ENCODE measurements at places on chromosomes 5 and 9.

DNA sequence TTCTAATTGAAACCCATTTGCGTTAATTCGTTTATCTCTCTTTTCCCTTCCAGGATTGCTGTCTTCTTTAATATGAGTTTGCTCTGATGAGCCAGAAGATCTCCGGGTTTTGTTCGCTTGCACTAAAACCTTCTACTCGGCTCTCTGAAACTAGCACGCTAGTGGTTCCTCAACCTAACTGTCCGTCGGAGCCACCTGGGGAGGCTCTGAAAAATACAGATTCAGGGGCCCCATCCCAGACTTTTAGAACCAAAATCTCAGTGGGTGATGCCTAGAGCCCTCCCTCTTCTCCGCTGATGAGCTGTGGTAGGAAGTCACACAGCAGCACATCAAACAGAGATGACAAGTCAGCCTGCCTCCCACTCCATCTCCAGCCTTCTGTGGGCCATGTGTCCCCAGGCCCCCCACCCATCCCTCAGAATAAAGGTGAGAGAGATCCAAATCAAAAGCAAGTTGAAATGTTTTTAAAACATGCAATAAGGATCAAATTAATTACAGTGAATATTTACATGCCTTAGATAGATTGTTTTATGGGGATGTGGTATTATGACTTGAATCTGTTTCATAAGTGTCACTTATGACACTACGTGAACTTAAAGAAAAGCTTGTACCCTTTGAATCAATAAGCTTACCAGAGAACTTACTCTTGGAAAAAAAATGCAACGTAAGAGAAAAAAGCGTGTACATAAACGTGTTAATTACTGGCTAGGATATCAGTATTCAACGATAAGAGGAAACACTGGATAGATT lies 16.4 kb downstream of the FCN2 start:
- no peak for DNase-seq

DNA sequence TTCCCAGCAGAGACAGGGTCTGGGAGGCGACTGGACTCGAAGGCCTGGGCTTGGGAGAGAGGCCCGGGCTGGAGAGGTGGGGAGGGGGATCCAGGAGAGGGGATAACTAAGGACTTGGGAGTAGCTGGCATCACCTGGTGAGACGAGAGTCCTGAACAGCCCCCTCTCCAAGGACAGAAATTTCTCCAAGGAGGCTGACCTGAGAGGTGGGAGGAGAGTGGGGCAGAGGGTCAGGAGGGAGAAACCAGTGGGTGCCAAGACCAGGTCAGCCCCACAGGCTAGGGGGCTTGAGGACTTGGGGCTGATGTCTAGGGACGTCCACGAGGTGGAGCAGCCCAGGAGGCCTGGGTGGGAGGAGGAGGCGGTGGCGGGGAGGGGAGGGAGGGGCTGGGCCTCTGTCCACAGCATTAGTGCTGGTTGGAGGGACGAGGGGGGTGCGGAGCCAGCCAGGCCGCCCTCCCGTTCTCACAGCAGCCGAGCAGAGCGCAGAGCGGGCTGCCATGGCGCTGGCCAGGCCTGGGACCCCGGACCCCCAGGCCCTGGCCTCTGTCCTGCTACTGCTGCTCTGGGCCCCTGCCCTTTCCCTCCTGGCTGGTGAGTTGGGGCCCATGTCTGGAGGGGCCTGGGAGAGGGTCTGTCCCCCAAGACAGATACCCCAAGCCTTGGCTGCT lies at the start of gene CRB2:
CRB2 (plus strand) TSS at position 437 of the 671 bp plus-strand sequence; CDS start at position 501, 64 bp downstream.
- DNase-seq: no peak

- DNase-seq: no peak
Measured at GRCh38 chr9:137784641-137785513, 92.7 kb upstream of the CACNA1B start.

DNA sequence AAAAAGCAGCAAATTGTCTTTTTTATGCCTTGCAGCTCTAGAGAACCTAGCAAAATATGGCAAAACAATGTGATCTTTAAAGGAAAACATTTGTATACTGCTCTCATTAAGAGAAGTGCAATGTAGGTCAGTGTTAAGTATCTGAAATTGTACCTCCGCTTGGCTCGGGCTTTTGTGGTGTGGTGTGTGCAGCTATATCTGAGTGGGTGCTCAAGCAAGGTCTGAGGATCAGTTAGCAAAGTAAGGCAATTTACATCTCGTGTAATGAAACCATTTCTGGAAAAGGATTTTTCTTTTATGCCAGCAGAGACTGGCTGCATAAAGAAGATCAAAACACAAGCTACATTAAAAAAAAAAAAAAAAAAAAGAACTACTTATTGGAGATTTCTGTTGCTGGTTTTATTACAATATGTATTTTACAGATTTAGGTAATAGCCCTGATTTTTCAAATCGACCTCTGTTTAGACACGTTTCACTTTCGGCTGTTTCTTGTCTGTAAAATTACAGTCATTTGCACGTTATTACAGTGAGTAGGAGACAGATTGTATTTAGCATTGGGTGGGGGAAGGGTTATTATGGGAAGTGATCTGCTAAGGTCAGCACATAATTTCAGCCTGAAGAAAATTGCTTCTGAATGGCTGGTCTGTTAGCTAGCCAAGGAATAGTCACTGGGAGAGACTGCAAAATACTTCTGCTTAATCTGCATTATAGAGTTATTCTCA lies 7.9 kb upstream of the ZNF608 start:
- no peak for DNase-seq

DNA sequence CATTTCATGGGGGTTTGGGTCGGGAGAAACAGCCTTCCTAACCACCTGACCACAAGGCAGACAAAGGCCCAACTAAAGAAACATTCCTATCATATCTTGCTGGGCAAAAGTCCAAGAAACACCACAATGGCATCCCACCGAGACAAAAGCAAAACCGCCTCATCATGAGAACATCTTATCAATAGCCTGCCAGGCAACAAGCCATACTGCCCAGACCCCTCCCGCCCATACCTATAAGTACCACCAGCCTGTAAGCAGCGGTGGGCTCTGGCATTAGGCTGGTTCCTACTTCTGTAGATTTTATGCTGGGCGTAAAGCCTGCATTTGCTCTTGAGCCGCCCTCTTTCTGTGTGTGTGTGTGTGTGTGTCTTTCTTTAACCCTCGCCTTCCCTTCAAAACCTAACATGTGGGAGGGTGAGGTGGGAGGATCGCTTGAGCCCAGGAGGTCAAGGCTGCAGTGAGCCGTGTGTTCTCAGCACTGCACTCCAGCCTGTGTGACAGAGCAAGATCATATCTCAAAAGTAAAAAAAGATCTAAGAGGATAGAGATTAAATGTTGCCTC lies 56.9 kb downstream of the PDE6A start:
- DNase-seq: no peak

DNA sequence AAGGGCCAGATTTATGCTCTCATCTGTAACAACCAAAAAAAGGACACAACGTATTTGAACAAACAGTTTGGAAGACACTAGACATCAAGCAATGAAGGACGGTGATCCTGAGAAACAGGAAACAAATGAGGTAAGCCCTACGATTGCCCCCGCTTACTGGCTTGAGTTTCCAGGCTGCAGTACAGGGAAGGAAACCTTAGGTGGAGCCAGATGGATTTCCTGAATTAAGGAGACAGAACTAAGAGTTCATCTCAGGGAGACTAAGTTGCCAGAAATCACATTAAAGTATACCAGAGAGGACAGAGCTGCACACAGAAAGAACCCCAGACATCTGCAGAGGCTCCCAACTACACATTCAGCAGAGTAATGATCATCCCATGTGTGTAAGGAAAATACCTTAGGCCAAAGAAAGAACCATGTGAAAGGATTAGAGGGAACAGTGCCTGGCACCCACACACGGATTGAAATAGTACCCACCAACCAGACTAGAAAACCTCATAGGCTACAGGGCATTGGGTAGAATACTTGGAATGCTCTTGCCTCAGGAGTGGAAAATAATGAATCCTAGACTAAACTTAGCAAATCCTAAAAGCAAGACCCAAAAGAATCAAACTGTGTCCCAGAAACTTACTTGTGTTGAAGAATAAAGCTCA lies 99.3 kb upstream of the NIPBL start:
- DNase-seq: no peak

- DNase-seq: no peak
Measured at GRCh38 chr5:164013077-164013670, 507.8 kb downstream of the MAT2B start.

DNA sequence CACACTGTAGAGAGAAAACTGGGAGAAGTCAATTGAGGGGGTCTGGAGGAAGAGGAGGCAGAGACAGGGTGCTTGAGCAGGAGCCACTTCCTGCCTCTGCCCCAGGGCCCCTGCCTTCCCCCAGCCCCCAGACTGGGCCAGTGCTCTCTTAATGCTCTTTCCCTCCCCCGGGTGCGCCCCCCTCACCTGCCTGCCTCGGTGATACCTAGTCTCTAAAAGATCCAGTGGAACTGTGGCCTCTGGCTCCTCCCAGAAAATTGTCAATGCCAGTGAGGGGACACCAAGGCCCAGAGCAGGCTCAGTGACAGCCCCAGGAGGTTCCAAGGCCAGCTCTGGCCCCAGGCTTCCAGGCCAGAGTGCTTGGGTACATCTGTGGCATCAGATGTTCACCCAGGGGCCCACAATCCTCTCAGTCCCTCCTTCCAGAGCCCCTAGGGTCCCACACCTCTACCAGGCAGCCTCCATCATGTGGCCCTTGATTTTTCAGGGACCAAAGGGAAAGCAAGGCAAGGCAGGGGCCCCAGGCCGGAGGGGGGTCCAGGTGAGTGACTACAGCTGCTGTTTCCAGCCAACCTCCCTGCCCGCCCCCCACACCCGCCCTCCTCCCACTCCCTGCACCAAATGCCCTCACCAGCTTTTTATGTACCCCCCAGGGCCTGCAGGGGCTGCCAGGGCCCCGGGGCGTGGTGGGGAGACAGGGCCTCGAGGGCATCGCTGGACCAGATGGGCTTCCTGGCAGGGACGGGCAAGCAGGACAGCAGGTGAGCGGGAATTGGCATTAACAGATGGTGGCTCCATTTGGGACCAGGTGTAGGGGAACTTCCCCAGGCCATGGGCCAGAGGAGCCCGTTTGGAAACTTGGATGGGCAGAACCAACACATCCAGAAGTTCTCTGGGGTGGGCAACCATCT lies 33.1 kb upstream of the ORM1 start:
- DNase-seq: no peak

- no peak for DNase-seq
Measured at GRCh38 chr9:112065806-112066606, 109.1 kb downstream of the SUSD1 start.

GRCh38 chr9:135884328-135885035 lies 22.9 kb downstream of the CAMSAP1 start:
- no peak for DNase-seq

- no peak for DNase-seq
Measured at GRCh38 chr9:132042324-132042723, 37.3 kb downstream of the MED27 start.

GRCh38 chr5:82828211-82828610 lies 249.0 kb downstream of the TMEM167A start:
- DNase-seq: no peak

DNA sequence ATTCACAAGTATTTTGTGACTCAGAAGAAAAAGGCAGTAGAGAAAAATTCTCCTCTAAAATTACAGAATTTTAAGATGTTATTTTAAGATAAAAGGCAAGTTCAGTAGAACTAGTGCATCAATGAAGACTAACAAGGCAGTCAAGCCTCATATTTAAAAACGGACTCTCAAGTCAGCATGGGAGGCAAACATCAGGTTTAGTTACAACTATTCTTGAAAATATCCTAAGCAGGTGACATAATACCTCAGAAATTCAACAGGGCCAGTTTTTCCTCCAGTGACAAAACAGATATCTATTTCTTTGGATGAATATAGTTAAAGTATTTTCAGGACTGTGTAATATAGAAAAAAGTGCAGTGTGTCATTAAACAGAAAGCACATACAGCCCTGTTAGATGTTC lies 194.0 kb upstream of the NMUR2 start:
- no peak for DNase-seq

DNA sequence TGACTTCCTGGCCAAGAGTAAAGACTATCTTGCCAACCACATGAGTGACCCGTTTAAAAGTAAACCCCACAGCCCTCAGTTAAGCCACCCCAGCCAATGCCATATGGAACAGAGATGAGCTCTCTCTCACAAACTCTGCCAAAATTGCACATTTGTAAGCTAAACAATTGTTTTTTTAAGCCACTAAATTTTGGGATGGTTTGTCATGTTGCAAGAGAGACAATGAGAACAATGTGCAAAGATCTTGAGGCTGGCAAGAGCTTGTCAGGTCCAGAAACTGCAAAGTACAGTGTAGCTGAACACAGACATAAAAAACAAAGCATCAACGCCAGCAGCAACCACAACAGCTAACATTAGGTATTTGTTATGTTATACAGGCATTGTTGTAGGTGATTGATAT lies 27.8 kb downstream of the HOMER1 start:
- no peak for DNase-seq

DNA sequence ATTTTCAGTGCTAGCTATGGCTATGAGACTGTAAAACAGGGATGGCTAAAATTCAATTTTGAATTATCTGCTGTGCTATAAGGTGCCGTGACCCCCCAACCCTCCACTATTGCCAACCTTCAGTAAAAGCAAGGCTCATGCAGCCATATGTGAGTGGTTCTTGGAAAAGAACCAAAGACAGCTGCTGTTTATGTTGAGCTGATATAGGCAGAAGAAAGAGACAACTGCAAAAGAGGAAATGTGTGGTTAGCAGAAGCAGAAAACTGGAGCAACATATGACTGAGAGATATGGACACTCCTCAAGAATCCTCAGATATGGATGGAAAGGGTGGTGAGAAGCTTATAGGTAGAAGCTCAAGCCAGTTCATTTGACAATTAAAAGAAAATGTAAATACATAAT lies 200.3 kb downstream of the TLE1 start:
- no peak for DNase-seq

GRCh38 chr9:95627802-95628201 lies 111.0 kb upstream of the PTCH1 start:
- no peak for DNase-seq

All from GM12891 (cell line).